CD4-positive, CD25-positive, alpha-beta regulatory T cell (primary cell): ENCODE measurements at places on chromosomes 6 and 20.

DNA sequence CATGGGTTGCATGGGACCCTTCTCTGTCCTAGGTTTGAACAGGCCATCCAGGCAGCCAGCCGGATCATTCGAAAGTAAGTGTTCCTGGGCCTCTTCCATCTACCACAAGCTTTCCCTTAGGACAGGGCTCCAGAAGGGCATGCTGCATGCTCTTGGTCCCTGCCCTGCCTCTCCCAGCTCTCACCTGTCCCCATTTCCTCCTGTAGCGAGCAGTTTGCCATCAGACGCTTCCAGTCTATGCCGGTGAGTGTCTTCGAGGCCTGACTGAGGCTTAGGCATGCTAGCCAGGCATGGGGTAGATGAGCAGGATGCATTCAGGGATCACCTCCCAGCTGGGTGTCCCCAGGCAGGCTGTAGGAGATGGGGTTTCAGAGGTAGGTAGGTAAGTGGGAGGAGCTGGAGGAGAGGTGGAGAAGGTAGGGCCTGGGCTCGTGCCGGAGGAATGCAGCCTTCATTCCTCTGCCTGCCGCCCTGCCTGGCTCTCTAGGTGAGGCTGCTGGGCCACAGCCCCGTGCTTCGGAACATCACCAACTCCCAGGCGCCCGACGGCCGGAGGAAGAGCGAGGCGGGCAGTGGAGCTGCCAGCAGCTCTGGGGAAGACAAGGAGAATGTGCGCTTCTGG lies 4.3 kb downstream of the CDC25B start:
- DNase-seq = no peak

DNA sequence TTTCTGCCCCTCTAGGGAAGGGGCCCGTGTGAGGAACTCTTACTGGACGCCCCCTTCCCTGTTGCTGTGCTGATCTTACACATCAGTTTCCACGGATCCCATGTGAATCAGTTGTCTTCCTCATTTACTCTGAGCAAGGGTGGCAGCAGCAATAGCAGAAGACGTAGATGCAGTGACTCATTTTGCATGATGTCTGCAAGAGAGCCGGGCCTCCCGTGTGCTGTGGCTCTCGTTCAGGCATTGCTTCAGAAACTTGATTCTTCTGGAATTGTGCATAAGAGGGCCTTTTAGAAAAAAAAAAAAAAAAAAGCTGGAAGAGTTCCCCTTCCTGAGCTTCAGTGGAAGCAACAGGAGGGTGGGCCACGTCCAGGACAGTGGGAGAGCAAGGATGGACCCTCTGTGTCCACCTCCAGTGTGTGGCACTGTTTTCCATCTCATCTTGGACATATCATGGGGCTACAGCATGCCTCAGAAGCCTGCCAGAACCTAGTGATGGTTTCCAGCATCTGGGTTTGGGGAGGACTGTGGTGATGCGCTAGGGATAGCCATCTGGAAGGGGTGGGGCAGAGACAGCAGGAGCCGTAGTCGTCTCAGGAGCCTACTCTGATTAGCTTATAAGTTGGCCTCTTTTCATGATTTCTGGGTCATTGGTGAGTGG lies 62.1 kb downstream of the FOXO3 start:
- no peak for DNase-seq

DNA sequence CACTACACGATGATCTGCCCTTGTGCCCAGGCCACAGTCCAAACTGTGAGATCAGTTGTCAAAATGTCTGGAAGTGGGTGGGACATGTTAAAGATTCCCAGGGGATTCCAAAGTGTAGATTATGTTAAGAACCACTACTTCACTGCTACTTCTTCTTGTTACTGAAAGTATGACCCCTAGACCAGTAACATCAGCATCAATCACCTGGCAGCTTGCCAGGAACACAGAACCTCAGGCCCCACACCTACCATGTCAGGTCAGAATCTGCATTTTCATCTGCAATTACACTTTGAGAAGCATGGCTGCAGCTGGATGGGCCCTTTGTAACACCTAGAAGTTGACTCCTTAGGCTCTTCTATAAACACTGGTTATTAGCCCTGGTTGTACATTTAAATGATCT lies 36.1 kb downstream of the RFPL4B start:
- DNase-seq = no peak

DNA sequence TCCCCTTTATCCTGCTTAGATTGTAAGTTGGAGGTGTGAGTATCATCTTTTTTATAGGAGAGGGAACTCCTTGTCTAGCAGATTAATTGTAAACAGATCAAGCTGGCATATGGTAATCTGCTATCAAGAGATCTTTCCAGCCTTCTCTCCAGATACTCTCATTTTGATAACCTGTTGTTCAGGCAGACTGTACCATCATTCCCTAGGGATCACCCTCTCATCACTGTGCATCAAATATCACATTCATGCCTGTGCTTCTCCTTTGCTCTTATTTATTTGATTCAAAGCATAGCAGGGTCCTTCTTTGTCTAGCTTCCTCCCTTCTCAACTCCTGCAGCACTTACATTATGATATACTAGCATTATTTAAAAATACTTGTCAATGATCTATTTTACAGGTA lies 73.8 kb downstream of the LRRC1 start:
- DNase-seq = no peak

DNA sequence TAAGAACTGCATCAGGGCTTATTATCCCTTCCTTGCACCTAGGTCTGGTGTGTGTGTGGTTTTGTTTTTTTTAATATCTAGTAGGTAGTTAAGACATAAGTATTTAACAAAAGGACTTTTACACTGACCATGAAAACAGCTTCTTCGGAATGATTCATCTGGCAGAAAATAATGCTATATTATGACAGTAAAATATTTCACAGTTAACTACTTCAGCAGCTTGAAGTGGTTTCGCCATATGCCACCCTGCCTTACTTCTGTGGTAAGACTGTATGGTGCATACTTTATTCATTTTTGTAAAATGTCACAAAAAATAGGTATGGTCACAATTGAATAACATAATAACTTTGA lies 858 bp upstream of the PTPRK start:
- DNase-seq = no peak

DNA sequence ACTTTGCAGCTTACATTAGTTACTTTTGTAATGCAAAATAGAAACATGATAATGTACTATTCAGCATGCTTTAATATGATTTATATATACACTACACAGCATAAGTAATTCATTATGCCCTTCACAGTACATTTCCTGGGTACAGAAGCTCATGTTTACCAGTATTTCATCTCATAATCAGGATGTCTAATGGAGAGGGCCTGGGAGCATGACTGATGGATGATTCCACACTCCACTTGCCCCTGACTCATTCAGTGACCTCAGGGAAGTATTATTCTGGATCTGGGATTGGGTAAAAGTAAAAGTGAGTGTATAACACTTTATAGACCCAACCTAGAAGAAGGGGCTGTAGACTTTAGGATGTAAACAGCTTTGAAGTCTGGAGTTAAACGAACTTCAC lies 31.4 kb upstream of the BACH2 start:
- DNase-seq = no peak

GRCh38 chr6:109117346-109118035 lies 22.2 kb downstream of the CEP57L1 start:
- DNase-seq = no peak

GRCh38 chr20:38168791-38169589 lies 3.9 kb upstream of the TGM2 start:
- no peak for DNase-seq

DNA sequence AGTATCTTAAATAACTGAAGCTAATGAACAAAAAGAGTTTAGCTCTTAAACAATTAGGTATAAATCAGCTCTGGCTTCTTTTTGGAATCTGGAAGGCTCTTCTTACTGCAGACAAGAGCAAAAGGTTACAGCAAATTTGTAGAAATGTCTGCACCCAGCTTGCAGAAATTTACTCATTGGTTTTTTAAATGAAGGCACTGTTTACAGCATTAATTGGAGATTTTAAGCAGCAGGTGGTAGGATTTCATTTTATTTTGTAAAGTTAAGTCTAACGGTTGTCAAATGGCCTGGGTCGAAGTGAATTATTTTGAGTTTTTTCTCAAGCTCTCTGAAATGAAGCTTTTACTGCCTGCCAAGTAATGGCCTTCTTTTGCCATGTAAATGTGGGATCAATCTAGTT lies 102.1 kb downstream of the NRSN1 start:
- no peak for DNase-seq

- no peak for DNase-seq
Observed at GRCh38 chr6:38552121-38552520, 87.6 kb downstream of the BTBD9 start.

- no peak for DNase-seq
Observed at GRCh38 chr6:84353459-84354423, 126.3 kb upstream of the CEP162 start.

DNA sequence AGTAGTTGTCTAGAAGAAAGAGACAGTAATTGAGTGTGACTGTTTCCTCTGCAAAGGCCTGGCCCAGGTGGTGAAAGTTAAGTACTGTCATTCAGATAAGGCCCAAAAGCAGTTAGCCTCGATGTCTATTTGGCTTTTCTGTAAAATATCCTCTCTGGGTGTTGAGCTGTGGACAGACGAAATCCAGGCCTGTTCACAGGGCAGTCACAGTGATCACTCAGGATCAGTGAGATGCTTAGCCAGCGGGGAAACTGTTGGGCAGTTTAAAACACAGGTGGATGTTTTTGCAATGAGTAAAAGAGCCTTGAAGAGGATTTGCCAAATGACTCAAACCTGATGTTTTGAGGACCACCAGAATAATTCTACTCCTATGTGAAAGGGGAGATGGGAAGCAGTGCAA lies 22.0 kb upstream of the PRDM1 start:
- DNase-seq = no peak

GRCh38 chr6:34196116-34196832 lies 40.4 kb upstream of the HMGA1 start:
- peak; percentile 86 for DNase-seq

DNA sequence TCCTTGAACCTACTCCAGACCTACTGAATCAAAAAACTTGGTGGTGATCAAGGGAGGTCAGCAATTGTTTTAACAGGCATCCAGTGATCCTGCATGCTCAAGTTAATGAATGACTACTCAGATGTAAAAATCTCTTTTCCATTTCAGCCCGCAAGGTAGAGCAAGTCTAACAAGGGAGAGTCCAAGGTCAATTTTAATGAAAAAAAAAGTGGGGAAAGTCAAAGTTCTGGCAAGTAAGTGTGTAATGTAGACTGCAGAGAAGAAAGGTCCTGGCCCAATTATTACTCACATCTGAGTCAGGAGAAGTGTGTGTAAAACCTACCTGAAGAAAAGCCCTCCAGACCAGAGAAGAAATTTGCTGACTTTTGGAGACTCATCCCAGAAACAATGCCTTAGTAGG lies 193.5 kb downstream of the UBE3D start:
- DNase-seq = no peak

GRCh38 chr6:111943726-111944125 lies 70.5 kb upstream of the FYN start:
- DNase-seq = no peak

GRCh38 chr6:46130666-46131065 lies 877 bp downstream of the ENPP4 start:
- DNase-seq = peak; percentile 7

DNA sequence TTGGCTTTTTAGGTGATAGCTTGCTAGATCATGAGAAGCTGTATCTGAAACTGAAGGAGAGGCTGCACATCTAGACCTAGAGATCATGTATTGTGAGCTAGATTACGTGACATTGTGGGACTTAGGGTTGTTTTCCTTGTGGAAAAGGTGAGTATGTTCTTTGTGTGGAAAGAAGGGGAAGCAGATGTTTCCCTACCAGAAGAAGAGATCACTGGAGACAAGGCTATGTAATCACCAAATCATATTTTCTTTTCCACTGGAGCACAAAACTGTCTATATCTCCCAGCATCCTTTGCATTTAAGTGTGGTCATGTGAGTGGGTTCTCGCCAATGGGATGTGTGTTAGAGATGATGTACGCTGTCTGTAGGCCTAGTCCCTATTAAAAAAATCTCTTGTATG lies 7.0 kb upstream of the EPB41L2 start:
- no peak for DNase-seq

GRCh38 chr6:133843098-133843497 lies 45.8 kb upstream of the TCF21 start:
- DNase-seq = no peak
